Liver (tissue), 10 donors: ENCODE measurements at places on chromosomes 13 and 19.
A peak's percentile ranks its signal among the peaks of the same experiment; 100 is the strongest.

GRCh38 chr13:77502104-77502720 lies 33.3 kb upstream of the SCEL start:
- no peak for DNase-seq

DNA sequence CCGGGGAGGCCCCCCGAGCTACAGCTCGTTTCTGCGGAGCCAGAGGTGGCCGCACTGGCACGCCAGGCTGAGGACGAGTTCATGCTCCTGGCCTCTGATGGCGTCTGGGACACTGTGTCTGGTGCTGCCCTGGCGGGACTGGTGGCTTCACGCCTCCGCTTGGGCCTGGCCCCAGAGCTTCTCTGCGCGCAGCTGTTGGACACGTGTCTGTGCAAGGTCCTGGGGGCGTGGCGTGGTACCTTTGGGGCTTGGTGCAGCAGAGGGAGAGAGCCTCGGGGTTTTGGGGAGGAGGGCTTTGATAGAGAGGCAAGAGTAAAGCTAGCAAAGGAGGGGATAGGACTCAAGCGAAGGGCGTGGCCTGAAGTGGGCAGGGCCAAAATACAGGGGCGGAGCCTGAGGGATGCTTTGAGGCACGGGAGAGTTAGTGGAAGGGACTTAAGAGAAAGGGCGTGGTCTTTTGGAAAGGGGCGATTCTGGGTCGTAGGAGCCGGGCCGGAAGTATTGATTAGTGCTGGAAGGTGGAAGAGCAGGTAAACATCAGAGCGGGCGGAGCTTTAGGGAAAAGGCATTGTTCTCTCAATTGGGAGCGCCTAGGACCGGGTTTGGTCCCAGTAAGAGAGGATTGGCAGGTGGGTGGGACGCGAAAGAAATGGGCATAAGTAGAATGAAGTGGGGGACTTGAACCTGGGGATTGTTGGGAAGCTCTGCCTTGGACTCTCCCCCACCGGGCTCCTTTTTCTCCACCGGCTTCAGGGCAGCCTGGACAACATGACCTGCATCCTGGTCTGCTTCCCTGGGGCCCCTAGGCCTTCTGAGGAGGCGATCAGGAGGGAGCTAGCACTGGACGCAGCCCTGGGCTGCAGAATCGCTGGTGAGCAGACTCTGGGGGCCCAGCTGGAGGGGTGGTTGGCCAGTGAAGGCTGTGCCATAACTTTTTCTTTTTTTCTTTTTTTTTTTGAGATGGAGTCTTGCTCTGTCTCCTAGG lies 1.2 kb downstream of the PPM1N start:
- no peak for DNase-seq

GRCh38 chr13:102825921-102826706 lies 19.7 kb upstream of the ERCC5 start:
- DNase-seq, result no peak

- peak; percentile 76 for DNase-seq
These were observed 2.3 kb downstream of the PPP1R15A start for GRCh38 chr19:48874303-48875135.

DNA sequence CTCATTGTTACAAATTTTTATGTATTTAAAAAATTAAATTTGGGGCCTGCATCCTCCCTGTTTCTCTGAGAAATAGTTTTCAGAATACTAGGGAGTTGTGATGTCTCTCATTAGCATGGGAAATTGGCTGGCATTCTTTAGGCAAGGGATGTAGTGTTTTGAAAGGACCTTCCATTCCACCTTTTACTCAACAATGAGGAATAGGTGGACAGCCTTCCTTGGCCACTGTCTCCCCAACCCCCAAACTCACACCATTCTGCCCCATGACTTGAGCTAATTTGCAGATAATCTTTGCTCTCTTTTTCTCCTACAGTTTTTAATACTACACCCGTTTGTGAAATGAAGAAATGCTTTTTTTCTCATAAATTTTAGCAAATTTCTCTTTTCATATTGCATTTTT lies 244.6 kb upstream of the SPRY2 start:
- no peak for DNase-seq

GRCh38 chr19:29268103-29268502 lies 55.2 kb upstream of the UQCRFS1 start:
- DNase-seq, result no peak

- DNase-seq, result no peak
These were observed 295.3 kb downstream of the MZT1 start for GRCh38 chr13:72431981-72432682.

- DNase-seq, result no peak
These were observed 9.6 kb upstream of the LYPD5 start for GRCh38 chr19:43811837-43812236.

DNA sequence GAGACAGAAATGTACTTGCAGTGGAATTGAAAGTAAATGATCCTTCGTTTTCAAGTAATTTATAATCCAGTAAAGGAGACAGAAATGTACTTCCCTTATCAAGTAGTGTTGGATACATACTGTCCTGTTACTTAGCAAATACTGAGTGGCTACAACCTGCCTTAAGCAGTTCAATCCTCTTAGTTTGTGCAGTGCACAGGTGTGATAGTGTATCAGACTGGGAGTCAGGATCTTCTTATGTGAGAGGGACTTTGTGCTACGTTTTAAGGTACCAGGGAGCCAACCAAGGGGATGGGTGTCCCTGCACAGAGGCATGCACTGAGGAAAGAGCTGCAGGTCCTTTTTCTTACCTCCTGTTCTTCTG lies 111.1 kb downstream of the DNAJC3 start:
- no peak for DNase-seq

DNA sequence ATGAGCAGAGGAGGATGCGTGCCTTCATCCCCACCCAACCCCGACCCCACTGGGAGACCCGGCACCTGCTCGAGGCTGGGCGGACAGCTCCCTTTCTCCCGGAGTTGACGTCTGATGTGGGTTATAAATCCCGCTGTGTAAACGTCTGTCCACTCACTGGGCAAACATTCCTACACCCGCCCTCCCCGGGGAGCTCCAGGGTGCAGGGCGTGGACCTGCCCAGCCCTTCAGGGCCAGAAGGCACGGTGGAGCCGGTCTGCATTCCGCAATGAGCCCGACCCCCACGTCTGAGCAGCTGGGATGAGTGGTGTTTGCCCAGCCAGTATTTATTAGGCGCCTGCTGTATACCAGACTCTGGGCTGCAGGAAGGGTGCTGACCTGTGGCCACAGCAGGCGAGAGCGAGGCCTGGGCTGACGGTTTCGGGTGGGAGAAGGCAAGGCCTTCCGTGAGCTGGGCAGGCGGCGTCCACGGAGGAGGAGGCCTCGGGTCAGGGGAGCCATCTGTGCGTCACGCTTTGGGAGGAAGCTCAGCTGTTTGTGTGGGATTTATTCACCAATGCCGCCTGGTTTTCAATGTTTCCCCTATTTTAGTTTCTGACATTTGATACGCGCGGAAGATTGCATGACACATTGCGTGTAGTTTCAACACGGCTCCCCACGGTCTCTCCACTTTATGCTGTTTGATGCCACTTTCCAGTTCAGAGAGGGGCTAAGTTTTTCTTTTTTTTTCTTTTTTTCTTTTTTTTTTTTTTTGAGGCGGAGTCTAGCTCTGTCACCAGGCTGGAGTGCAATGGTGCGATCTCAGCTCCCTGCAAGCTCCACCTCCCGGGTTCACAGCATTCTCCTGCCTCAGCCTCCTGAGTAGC lies 2.0 kb downstream of the MISP start:
- no peak for DNase-seq

- DNase-seq, result no peak
These were observed 24.6 kb downstream of the PAK4 start for GRCh38 chr19:39150235-39150634.

GRCh38 chr13:66840621-66841020 lies 389.5 kb downstream of the PCDH9 start:
- no peak for DNase-seq

DNA sequence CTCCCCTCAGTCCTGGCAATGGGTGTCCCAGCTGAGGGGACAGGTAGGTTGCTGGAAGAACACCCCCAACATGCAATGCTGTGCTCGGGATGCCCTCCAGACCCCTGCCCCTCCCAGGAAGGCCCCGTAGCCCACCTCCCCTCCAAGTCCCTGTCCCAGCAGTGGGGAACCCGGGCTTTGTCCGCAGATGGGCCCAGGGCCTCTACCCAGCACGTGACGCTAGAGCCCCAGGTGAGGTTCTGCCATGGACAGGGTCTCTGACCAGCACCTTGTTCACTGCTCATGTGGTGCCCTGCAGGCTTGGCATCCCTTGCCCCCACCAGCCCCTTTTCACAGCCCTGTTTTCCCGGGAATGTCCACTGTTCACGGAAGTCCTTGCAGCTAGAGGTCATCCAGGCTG lies 220.0 kb upstream of the SGCG start:
- no peak for DNase-seq

DNA sequence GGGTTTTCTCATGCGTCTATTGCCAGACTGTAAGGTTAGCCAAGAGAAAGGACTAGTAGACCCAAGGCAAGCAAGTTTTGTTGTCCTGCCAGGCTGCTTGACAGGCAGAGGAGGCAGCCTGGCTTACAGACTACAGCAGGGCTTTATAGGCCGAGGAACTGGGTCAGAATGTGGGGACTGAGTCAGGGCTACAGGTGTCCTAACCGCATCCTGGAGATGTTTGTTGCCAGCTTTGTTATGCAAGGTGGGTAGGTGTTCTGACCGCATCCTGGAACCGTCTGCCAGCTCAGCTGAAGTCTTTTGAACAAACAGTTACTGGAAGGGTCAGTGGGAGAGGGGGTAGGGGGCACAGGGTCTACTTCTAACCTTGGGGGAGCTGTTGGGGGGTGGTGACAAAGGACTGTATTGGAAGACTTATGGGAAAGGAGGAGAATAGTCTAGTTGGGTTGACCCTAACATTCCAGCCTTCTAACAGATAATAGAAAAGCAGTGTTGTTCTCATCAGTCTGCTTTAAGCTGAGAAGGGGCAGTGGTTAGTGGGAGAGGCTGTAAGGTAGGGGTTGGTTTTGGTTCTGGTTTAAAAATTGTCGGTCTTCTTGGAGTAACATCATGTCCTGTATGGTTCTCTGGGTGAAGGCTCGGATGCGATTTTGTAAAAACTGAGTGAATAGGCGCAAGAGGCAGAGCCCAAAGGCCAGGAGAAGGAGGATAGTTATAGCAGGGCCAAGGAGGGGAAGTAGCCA lies 913.8 kb upstream of the SLITRK5 start:
- DNase-seq, result no peak

- no peak for DNase-seq
These were observed 208.4 kb upstream of the RXFP2 start for GRCh38 chr13:31530922-31531321.

- DNase-seq, result no peak
These were observed 254.1 kb upstream of the SOX21 start for GRCh38 chr13:94966422-94966955.

DNA sequence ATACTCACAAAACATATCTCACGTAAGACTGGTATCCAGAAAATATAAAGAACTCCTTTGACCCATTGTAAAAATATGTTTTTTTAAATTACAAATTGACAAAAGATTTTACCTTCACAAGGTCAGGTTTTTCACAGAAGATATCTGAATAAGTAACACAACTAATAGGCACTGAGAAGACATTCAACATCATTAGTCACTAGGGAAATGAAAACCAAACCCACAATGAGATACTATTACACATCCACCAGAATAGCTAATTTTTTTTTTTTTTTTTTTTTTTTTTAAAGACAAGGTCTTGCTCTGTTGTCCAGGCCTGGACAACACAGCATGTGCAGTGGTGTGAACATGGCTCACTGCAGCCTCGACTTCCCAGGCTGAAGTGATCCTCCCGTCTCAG lies 157.5 kb downstream of the MIPEP start:
- DNase-seq, result no peak

DNA sequence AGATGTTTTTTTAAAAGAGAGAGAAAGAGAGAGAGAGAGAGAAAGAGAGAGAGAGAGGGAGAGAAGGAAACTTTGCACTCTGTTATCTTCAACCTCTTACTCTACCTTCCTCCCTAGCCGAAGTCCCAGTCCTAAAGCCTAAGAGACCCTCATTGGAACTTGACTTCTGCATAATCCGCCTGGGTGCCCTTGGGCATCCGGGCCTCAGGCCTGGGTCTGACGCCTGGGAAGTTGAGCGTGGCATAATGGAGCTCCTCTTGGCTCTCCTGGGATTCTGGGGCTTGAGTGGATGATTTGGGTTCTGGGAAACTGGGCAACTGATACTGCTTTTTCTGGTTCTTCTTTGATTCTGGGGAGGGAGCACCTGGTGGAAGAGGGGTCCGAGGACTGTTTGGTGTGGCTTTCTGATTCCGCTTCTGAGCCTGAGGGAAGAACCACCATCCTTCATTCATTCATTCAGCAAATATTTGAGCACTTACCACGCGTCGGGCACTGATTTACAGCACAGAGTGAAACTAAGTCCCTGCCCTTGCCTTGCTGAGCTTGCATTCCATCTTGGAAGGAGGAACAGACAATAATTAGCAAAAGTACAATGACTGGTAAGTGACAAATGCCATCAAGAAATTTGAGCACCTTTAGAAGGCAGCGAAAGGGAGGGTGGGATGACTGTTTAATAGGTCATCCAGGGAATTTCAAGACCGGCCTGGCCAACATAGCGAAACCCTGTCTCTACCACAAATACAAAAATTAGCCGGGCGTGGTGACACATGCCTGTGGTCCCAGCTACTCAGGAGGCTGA lies 6.3 kb downstream of the SIGLEC10 start:
- DNase-seq, result no peak

GRCh38 chr19:4508698-4509097 lies 9.6 kb downstream of the PLIN4 start:
- DNase-seq, result no peak

DNA sequence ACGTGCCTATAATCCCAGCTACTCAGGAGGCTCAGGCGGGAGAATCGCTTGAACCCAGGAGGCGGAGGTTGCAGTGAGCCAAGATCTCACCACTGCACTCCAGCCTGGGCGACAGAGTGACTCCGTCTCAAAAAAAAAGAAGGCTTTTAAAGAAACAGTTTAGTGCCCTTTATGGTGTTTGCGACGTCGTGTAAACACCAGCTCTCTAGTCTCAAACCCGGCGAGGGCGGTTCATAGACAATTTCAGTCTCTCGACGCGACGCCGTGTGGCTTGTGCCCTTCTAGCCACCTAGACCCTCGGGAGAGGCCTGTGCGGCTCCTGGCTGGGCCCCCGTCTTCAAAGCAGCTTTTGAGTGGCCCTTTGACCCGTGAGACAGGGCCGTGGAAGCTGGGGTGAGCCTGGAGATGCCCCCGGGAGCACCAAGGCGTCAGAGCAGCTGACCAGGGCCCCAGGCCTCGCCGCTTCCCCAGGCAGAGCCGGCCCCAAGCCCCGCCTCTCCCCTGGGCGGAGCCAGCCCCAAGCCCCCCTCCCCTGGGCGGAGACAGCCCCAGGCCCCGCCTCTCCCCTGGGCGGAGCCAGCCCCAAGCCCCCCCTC lies 5.0 kb upstream of the MADCAM1 start:
- no peak for DNase-seq

GRCh38 chr13:94487043-94487442 lies 7.6 kb upstream of the DCT start:
- DNase-seq, result no peak

DNA sequence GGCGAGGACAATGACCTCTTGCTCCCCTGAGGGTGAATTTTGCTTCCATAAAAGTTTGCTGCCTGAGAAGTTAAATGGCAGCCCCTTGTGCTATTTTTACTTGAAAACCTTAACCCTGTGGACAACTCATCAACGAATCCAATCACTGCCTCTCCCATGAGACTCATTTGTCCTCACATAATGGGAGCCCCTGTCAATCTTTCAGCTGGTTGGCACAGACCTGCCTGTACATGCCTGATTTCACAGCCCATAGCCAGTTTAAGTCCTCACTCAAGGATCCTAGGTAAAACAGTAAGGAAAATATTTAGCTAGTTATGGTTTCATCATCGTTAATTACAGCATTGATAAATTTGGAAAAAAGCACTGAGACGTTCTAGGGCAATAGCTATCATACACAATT lies 207.4 kb downstream of the NHLRC3 start:
- no peak for DNase-seq
